COLO829 (cell line): ENCODE measurements at places on chromosomes 1 and 21.
A peak's percentile ranks its signal among the peaks of the same experiment; 100 is the strongest.

GRCh38 chr1:26799479-26800142, 11.9 kb downstream of the PIGV start:
- DNase-seq: no peak

GRCh38 chr21:39156024-39156423, 27.2 kb downstream of the PSMG1 start:
- DNase-seq: no peak

GRCh38 chr1:157134442-157134841, 3.8 kb downstream of the ETV3 start:
- no peak for DNase-seq

- DNase-seq: no peak
These were observed 7.1 kb downstream of the LGR6 start for GRCh38 chr1:202200669-202201068.

GRCh38 chr1:169110689-169111447, 4.4 kb downstream of the ATP1B1 start:
- no peak for DNase-seq

DNA sequence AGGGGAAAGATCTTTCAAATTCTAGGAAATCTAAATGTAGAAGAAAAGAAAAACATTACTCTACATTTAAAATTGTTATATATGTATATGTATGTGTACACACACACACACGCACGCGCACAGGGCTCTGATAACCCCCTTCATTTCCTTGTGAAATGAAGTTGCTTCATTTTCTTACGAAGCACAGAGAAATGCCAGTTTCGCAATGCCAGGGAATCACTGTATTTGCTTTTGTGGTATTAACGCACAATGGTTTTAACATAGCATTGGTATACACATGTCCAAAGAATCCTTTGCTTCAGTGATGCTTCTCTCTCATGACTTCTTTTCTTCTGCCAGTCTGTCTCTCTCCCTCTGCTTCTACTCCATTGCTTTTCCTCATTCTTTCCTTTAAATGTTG, 8.4 kb upstream of the DDAH1 start:
- DNase-seq: no peak

DNA sequence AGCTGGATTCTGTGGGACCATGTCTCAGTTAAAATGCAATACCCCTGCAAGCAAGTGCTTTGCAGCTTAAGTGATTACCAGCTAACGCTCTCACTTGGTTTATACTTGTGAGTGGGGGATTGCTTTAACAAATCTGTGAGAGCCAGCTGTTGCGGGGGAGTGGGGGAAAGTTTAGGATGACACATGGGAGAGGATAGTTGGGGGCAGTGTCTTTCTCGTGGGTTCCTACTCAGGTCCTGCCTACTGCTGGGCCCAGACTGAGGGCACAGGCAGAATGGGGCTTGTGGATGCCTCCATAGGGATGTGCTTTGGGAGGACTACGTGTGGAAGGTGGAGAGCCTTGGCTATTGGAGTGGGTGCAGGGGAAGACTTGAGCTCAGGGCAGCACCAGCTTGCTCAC, 60.1 kb downstream of the ELK4 start:
- no peak for DNase-seq

- no peak for DNase-seq
These were observed 38.2 kb upstream of the WASF2 start for GRCh38 chr1:27527890-27528817.

DNA sequence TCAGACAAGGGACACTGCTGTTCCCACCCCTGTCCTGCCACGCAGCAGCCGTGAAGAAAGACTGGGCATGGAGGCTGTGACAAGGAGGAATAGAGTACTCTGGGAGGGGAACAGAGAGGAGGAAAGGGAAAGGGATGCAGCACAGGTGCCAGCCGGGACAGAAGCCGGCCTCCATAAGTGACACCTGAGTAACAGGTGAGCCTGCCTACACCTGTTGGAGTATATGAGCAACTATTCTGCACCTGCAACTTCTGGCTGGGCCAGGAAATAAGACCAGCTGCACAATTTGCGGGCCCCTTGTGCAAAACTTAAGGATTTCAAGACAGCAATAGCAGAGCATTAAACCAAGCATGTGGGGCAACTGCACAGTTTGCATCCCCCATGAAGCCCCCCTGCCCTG, 72.5 kb upstream of the GOLT1A start:
- no peak for DNase-seq

GRCh38 chr1:54507033-54507870, 40.8 kb upstream of the ACOT11 start:
- no peak for DNase-seq

DNA sequence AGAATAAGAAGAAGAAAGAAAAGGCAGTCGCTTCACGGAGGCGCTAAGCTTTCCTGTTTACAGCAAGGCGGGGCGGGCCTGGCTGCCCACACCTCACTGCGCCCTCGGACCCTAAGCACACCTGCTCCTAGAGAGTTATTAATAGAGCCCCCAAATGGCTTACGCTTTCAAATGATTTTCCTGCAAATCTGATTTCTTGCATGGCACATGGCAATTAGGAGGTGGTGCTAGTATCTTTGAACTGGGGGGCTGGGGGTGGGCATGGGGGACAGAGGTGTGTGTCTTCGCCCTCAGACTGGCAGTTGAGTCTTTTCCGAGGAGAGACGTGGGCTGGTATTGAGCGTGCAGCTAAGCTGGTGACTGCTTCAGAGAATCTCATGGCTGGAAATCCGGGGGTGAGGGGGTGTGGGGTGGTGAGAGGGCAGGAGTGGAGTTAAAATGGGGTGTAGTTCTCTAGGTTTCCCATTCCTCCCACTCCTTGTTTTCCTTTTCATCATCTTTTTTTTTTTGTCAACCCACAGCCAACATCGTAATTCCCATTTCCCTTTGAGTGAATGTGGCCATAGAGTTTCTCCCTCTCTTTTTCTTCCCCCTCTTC, 1.3 kb downstream of the S1PR1 start:
- no peak for DNase-seq

GRCh38 chr21:28294051-28294450, 698.6 kb downstream of the LTN1 start:
- DNase-seq: no peak

DNA sequence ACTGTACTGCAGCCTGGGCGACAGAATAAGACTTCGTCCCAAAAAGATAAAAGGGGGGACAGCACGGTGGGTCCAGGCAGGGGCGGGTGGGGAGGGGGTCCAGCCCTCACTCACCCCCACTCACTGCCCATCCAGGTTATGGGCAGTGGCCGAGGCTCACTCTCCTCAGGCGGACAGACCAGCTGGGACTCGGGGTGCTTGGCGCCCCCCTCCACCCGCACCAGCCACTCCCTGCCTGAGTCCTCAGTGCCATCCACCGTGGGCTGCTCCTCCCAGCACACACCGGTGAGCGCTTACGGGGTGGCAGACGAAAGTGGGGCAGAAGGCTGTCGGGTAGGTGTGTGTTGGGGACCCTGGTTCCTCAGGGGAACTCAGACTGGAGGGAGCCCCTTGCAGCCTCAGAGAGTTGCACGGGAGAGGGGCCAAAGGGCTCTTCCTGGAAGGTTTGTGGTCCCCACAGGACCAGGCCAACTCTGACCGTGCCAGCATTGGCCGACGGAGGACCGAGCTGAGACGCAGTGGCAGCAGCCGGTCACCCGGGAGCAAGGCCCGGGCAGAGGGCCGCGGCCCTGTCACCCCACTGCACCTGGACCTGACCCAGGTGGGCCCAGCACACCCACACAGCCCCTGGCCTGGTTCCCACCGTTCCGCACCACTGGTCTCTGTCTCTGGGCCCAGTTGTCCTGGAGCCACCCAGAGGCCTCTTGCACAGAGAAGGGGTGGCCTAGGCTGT, 6.6 kb downstream of the PLEKHN1 start:
- DNase-seq: no peak

DNA sequence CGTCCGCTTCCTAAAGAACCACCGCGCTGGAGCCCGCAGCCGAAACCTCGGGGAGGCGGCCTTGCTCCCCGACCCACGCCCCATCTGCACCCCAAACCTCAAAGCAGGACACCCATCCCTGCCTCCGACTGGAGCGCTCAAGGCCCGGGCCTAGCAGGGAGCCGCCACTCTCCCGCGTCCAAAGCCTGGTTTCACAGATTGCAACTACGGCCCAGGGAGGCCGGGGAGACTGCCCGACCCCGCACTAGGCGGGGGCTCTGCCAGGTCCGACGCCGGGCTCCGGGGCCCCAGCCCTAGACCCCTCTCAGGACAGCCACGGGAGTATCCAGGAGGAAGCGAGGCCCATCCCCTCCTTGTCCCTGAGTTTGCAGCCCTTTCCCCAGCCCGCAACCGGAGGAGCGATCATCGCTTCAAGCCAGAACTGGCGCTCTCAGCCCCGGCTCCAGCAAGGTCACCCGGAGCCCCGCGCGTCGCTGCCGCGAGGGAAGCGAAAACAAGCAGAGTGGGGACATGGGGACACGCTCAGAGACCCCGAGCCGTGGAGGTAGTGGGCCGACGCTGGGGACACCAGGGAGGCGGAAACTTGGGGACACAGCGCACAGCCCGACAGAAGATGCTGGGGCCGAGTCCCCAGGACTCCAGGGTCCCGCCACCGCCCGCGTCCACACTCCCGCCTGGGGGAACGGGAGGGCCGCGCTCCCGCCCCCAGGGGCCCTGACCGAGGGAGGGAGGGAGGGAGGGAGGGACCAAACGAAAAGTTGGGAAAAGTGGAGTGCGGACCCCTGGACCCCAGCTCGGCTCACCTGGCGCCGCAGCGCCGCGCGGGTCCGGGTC, 433 bp downstream of the TMEM200B start:
- DNase-seq: no peak

DNA sequence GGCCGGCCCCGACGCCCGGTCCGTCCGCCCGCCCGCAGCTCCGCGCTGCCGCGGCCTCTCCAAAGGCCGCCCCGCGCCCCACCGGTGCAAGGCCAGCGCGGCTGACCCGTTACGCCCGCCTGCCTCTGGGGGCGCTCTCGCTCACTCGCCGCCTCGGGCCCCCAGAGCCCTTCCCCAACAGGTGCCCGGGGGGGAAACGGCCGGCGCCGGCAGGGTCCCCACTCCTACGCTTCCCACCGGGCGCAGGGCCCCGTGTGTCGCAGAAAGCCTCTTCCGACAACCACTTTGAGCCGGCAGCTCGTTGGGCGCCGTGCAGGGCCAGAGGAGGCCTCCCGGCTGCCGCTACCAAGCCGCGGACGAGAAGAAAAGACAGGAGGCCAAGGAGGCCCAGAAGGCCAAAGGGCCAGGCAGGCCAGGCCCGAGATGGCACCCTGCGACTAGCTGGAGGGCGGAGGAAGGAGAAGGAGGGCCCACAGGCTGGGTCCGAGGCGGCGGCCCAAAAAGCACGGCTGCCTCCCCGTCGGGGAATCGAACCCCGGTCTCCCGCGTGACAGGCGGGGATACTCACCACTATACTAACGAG, 64.9 kb upstream of the FCGR2A start:
- peak; percentile 68 for DNase-seq

GRCh38 chr1:41053316-41053715, 31.8 kb upstream of the SLFNL1 start:
- no peak for DNase-seq

DNA sequence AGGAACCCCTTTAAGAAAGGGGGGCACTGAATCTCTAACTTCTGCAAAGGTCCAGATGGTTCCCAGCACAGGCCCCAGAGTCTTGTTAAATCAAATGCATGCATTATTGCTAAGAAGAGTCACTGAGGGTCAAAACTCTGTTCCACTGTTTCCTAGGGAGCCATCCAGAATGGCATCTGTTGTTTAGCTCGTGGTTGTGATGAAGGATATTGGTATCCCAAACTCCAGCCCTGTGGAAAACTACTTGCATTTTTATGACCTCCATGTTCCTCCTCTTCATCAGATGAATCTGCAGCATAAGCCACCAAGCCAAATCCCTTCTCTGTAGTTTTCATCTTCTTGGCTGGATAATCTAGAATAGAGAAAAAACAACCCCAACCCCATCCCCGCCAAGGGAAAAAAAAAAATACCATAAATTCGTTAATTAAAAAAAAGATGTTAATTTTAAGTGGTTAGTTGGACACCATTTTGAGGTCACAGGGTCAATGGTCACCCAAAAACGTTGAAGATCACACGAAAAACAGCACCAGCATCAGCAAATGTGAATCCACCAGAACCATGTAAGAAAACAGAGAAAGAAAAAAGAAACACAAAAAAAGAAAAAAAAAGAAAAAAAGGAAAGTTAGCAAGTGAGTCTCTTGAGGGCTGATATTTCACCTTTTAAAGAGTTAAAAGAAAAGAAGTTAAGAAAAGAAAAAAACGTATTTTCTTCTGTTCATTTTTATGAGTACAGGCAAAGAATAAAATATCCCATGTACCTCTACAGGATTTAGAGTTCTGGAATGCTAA, 3.0 kb upstream of the RIT1 start:
- DNase-seq: no peak
